ENCODE measurements at places on chromosomes 4 and X. TPM values are rescaled to one million over a fixed set of nuclear protein-coding genes. Genes with fewer than 3 reads are reported as not detected.

The ADH1C gene
- polyA plus RNA-seq = 8.7 TPM

The ZGRF1 gene
- polyA plus RNA-seq = 2.1 TPM

The CRMP1 gene
- polyA plus RNA-seq = 21.4 TPM

The COL4A6 gene
- 0.14 TPM for polyA plus RNA-seq

The ACE2 gene
- 0.49 TPM for polyA plus RNA-seq

The WDFY3 gene
- 5.3 TPM for polyA plus RNA-seq

The GLUD2 gene
- 0.42 TPM for polyA plus RNA-seq

The NHSL2 gene
- polyA plus RNA-seq = 0.68 TPM

The STK32B gene
- 1.8 TPM for polyA plus RNA-seq

The SPOCK3 gene
- polyA plus RNA-seq = 0.30 TPM

The USP17L21 gene
- polyA plus RNA-seq = not detected

The ZDHHC15 gene
- polyA plus RNA-seq = 0.46 TPM

The GPR143 gene
- polyA plus RNA-seq = 1.9 TPM

DNA sequence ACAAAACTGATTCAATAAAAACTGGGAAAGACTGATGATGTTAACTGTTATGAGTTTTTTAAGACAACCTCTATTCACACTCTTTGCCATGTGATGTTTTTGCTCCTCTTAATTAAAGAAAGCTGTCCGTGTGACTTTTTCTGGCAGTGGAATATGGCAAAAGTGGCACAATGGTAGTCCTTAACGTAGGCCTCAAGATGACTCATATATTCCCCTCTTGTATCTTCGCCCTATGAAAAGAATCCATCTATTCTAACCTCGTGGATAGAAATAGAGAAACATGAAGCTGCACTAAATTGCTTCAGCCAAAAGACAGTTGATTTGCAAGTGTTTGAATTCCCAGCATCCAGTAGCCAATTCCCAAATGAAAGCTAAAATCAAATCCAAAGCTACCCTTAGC is 603.8 kb upstream of the PCDH7 start:
- DNase-seq = no peak

GRCh38 chrX:96997196-96997595 is 113.5 kb downstream of the RPA4 start:
- DNase-seq = no peak

- DNase-seq = no peak
Observed at GRCh38 chr4:66795724-66796123, 749.6 kb downstream of the CENPC start.

DNA sequence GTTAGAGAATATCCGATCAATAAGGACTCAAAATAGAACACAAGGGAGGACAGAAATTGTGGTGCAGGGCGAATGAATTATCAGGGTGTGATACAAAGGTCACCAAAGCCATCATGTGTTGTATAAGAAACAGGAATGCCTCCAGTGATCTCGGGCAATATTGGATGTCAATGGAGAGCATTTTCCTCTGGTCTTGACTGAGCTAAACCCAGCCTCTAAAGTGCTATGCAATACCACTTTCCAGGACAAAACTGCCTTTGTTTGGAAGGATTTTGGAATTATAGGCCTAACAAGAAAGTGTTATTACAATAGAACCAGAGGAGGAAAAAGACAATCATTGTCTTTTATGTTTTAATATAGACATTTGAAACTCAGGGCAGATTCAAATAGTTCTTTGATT is 281.7 kb downstream of the CHM start:
- no peak for DNase-seq

GRCh38 chr4:102217345-102217744 is 127.9 kb downstream of the SLC39A8 start:
- DNase-seq = no peak

- no peak for DNase-seq
Observed at GRCh38 chrX:11423362-11423818, 130.2 kb downstream of the AMELX start.

GRCh38 chr4:17323554-17324385 is 188.1 kb downstream of the QDPR start:
- no peak for DNase-seq

- no peak for DNase-seq
Observed at GRCh38 chr4:174373821-174374220, 90.1 kb downstream of the CEP44 start.

DNA sequence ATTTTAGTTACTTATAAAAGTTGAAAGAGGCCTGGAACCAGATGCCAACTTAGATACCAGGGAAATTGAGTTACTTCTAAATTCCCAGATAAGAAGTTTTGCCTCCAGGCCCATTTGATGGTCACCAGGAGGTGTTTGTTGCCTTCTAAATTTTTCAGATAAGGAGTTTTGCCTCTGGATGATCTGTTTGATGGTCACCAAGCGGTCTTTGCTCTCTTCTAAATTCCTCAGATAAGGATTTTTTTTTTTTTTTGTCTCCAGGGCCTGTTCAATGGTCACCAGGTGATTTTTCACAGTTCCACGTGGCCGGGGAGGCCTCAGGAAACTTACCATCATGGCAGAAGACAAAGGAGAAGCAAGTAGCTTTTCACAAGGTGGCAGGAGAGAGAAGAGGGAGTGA is 66.5 kb downstream of the FAM9B start:
- DNase-seq = no peak

GRCh38 chr4:86302251-86302650 is 57.6 kb downstream of the MAPK10 start:
- DNase-seq = no peak

DNA sequence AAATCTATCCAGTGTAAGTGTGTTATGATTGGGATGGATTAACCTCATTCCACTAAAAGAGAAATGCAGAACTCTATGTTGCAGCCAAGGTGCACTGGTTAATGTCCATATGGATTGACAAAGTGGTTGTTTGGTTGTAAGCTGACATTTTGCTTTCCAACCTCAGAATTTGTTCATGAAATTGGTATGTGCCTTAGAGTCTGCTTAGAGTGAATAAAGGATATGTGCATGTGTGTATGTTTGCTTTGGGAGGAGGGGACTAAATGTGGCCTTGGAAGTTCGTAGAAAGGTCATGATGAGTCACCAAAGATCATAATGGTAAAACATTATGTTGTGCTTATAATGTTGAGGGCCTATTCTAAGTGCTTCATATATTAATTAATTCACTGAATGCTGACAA is 44.1 kb upstream of the MBNL3 start:
- DNase-seq = no peak

- no peak for DNase-seq
Observed at GRCh38 chrX:19879735-19880378, 7.5 kb downstream of the SH3KBP1 start.

GRCh38 chr4:55834086-55834795 is 14.7 kb downstream of the EXOC1L start:
- DNase-seq = no peak

DNA sequence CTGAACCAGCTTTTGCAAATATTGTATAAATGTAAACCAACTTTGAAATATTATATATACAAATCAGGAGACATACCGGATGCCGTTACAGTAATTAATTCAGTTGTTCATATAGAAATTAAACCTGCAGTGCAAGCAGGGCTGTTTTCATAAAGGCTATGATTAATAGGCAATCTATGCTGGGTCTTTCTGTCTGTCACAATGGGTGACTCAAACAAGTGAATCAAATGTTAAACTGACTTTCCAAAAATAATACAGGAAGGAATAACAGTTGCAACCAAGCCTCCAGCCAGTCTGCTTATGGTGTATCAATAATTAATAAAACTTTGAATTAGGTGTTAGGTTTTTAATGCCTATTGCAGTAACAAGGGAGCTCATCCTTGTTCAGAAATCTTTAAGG is 43.9 kb downstream of the GABRB1 start:
- DNase-seq = no peak

- DNase-seq = no peak
Observed at GRCh38 chrX:41720125-41720779, 3.7 kb upstream of the GPR82 start.

- no peak for DNase-seq
Observed at GRCh38 chr4:118917582-118917981, 28.9 kb downstream of the SYNPO2 start.

GRCh38 chr4:140066031-140066930 is 87.7 kb downstream of the MAML3 start:
- DNase-seq = no peak

GRCh38 chrX:121231566-121232358 is 184.4 kb downstream of the GLUD2 start:
- DNase-seq = no peak

GRCh38 chrX:56429581-56429980 is 133.8 kb upstream of the UBQLN2 start:
- no peak for DNase-seq

GRCh38 chr4:55321707-55322264 is 24.3 kb upstream of the SRD5A3 start:
- peak; percentile 58 for DNase-seq

GRCh38 chrX:55007656-55008055 is 7.5 kb downstream of the APEX2 start:
- peak; percentile 53 for DNase-seq

GRCh38 chr4:106615961-106616360 is 247.4 kb upstream of the GIMD1 start:
- DNase-seq = no peak

- DNase-seq = no peak
Observed at GRCh38 chr4:53695540-53696463, 104.5 kb upstream of the LNX1 start.

GRCh38 chrX:153511784-153512500 is 5.5 kb upstream of the ATP2B3 start:
- no peak for DNase-seq

- DNase-seq = no peak
Observed at GRCh38 chr4:161256172-161256571, 907.6 kb downstream of the FSTL5 start.

- DNase-seq = no peak
Observed at GRCh38 chrX:24423960-24424359, 41.1 kb upstream of the PDK3 start.

GRCh38 chrX:139720136-139720535 is 12.2 kb upstream of the MCF2 start:
- no peak for DNase-seq

DNA sequence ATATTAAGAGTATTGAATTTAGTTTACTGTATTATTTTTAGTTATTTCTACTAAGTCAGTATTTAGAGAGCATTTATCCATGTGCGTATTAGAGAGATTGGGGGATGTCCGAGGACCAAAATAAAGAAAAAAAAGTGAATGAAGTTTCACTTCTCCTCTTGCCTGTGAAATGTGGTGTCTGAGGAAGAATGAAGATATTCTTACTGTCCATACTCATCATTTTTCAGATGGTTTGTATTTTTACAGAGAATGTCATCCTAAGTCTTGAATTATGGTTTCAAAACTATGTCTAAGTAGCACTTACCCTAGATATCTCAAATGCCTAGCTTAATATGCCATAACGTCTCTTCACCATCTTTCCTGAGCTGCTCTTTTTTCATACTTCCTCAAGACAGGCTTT is 854.3 kb downstream of the C4orf33 start:
- no peak for DNase-seq

- DNase-seq = no peak
Observed at GRCh38 chrX:68163441-68163840, 269.9 kb downstream of the OPHN1 start.

GRCh38 chr4:25927361-25928195 is 13.6 kb downstream of the SMIM20 start:
- DNase-seq = no peak

- no peak for DNase-seq
Observed at GRCh38 chr4:168408620-168409019, 71.7 kb downstream of the DDX60L start.

All from pancreas (tissue), 10 donors.